PC-3 (cell line): ENCODE measurements at places on chromosomes 11 and 22. TPM values are rescaled to one million over a fixed set of nuclear protein-coding genes. Genes with fewer than 3 reads are reported as not detected.

DNA sequence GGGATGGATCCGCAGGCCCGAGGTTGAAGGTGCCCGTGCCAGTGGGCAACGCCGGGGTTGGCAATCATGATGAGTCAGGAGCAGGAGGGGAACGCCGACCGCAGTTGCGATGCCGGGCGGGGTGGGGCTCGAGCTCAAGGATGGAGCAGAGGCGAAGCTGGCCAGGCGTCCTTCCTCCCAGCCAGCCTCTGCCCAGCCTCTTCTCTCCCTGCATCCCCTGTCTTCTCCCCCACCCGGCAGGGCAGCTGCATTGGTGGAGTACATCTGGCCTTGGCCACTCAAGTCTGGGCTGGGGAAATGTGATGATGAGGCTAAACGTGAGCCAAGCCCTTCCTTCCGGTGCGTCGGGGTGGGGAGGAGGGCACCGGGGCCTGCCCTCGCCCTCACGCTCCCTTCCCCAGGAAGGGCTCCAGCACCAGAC is 3.9 kb downstream of the IFITM10 start:
- no peak for DNase-seq

DNA sequence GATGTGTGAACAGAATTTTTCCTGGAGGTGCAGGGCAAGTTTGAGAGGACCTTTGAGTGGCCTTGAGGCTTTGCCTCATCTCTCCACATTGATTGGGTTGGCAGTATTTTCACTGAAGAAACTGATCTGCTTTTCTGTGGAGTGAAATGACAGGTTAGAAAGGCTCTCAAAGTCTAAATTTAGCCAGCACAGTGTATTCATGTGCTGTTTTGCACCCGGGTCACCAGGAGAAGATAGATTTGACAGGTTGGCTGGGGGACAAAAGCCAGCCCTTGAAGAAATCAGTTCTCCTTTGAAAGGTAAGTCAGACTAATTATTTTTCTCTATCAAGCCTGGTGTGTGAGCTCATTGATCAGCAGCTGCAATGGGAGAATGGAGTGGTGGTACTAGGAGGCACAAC is 152.9 kb downstream of the DBX1 start:
- no peak for DNase-seq

DNA sequence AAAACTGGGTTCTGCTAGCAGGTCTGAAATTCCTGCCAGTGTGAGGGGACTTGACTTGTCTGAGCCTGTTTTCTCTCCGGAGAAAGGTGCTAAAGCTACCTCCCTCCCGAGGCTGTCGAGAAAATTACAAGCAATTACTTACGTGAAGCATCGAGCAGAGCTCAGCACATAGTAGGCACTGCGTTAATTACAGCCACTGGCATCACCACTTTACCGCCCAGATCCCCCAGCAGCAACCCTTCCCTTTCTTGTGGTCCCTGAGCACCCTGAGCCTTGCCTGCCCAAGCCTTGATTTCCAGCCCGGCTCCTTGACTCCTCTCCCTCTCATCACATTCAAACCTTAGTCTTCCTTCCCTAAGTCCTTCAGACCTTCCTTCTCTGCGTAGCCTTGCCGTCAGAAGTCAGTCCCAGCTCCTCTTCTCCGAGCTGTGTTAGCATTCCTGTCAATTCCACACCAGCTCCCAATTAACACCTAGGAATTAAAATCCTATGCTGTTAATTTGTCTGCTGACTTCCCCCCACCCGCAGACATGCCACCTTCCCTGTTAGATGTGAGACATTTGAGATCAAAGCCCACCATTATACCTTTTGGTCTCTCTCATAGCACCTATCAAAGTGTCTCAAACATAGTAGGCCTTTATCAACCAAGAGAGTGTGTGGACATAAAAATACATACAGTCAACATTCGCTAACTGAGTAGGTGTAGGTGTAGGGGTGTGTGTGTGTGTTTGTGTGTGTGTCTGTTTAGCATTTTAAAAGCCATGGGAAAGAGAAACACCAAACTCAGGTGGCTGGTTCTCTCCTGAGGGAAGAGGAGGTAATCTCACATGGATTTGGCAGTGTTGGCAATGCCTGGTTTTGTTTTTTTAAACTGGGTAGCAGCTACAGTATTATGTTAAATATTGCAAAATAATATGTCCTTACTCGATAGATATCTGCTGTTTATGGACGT is 2.8 kb upstream of the KCNJ5 start:
- no peak for DNase-seq

MRE11 gene
- total RNA-seq, result 19.0 and 20.1 TPM in 2 replicates

SLC22A25 gene
- total RNA-seq, result not detected in 2 replicates
